CD4-positive, alpha-beta T cell treated with Interleukin-17A for 4 hours (primary cell): ENCODE measurements at places on chromosomes 11 and 22.

DNA sequence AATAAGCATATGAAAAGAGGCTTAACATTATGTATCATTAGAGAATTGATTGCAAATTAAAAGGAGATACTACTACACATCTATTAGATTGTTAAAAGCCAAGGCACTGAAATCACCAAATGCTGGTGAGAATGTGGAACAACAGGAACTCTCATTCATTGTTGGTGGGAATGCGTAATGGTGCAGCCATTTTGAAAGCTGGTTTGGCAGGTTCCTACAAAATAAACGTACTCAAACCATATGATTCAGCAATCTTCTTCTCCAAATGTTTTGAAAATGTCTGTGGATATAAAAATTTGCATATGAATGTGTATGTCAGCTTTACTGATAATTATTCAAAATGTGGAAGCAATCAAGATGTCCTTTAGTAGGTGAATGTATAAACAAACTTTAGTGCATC is 176.4 kb upstream of the PLET1 start:
- no peak for DNase-seq

GRCh38 chr11:36296884-36297543 is 926 bp downstream of the PRR5L start:
- no peak for DNase-seq

GRCh38 chr11:97451441-97451840 is 1061.6 kb downstream of the JRKL start:
- DNase-seq, result no peak

DNA sequence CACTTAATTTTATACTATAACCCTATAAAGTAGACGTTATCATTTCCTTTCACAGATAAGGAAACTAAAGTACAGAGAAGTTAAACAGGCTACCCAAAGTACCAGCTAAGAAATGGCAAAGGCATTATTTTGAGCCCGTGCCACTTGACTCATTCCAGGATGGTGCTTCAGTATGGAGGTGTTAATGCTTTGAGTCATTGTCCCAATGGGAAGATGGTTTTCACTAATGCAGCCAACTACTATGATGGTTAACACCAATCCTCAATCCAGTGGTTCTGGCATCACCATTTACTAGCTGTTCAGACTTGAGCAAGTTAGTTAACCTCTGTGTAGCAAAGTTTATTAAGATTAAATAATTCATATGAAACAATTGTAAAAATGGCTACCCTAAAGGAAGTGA is 123.1 kb upstream of the SLC5A12 start:
- no peak for DNase-seq

- no peak for DNase-seq
Measured at GRCh38 chr11:47329431-47329986, 23.0 kb downstream of the MYBPC3 start.
